KG1 (cell line): ENCODE measurements at places on chromosomes 1 and 21.

DNA sequence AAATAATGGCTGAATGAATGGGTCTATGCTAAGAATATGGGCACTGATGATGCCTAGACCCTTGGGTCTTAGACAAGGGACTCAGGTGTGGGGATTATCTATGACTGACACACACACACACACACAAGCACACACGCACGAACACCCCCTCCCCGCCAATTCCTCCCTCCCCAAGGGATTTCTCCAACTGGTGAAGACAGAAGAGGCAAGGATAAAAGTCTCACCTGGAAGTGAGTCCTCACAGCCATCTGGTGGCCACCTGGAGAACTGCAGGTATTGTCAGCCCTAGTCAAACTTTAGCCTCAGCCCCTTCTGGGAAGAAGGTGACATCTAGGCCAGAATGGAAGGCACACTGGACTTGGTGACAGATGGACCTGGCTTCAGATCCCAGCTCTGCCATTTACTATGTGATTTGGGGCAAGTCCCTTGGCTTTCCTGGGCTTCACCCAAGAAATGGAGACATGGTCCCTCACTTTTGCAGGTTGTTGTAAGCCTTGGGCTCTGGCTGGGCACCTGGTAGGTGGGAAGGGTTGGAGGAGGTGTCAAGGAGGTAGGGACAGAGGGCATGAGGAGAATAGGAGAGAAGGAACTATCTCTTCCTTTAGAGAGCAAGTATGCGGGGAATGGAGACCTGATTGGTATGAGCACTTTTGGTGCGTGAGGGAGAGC, 4.0 kb upstream of the GPR3 start:
- DNase-seq: peak; percentile 64

DNA sequence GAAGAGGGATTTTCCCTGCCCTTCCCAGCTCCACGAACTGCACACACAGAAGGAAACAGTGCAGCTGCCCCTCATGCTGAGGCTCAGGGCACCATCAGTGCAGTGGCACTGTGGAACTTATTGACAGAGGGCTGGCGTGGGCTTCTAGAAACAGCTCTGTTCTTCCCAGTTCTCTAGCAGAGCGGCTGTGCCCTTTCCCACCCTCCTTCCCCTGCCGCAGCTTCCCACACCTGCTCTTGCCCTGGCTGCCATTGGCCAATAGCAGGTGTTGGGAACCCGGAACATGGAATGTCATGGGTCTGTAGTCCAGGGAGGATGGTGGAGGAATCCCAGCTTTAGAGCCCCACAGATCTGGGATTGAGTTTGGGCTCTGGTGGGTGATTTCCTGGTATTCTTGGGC, 343.8 kb downstream of the RPS6KC1 start:
- DNase-seq: no peak

DNA sequence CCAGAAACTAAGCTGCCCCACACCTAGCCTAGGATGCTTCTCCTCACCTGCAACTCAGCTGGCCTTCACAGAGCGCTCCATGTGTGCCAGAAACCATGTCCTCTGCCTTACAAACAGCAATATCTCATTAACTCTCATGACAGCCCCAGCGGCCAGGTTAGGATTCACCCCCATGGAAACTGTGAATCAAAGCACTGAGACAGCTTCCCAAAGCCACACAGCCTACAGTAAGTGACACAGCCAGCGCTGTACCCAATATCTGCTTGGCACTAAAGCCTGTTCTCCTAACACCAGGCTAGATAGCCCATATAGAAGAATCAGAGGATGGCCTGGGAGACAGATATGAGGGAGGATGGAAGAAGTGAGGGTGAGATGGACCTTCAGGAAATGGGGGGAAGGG, 13.5 kb downstream of the KCNN3 start:
- no peak for DNase-seq

DNA sequence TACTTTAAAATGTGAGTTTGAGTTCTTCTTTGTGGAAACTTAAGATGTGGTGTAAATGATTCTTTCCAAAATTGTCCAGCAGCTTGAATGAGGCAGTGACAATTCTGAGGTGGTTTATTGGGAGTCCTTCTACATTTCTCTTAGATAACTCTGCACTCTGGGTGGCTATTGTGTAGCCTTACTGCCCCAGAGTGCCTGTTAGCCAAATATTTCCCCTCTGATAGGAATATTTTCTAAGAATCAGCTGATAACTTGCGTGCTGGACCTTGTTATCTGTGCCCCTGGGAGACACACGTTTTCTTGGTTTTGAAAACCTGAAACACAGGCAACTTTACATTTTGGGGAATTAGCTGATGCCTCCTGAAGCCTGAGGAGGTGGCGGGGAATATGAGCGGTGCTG, 91.6 kb downstream of the CD247 start:
- DNase-seq: no peak

DNA sequence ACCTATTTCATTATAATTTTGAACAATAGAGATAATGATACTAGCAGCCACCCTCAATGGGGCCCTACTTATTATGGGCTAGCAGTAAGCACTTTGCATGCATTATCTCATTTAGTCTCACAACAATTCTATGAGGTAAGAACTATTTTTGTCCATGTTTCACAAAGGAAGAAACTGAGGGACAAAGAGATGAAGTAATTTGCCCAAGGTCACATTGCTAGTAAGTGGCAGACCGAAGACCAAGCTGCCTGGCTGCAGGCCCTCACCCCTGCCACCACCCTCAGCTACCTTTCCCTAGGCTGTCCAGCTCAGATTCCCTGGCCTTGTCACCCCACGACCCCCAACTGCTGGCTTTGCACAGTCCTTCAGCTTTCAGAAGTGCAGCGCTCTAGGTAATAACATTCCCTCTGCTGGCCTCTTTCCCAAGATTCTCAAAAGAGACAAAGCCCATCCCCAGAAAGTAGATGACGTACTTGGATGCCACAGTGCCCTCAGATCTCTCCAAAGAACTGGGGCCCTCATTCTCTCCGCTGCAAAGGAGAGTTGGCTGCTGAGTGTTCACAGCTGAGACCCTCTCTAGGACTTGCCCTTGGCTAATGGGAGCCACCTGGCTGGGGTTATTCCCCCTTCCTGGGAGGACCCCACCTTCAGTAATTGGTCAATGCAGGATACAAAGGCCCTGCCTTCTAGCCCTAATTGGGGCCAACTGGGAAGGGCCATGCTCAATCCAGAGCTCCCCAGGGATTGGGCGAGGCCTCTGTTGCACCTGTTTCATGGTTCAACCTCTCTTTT, 39.5 kb downstream of the IRF2BP2 start:
- no peak for DNase-seq
